ENCODE measurements at places on chromosomes 2 and 18.

DNA sequence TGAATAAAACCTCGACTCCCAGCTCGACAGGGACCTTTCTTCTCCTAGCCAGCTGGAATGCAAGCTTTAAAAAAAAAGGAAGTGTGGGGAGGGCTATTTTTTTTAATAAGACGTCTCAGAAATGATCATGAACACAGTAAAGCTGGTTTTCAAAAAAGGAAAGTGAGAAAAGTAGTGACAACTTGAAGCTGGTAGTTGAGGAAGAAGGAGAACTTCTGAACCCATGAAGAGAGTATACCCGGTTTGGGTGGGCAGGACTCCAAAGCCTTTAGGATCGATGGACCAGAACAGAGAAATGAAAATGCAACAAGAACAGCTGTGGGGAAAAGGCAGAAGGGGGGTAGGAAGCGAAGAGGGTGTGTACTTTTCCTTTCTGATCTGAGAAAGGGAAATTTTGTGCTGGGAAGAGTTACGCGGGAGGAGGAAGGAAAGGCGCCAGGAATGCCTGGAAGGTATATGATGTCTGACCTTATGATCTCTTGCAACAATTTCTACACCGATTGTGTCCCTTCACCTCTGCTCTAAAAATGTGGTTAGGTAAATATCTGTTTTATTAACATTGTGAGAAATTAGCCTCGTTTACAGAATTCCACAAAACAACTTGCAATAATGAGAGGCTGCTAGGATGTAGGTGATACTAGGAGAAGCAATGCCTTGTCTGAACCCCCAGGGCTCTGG is 22.6 kb upstream of the CYP1B1 start:
- no peak for DNase-seq

- DNase-seq = no peak
Measured at GRCh38 chr2:180507028-180507427, 473.4 kb upstream of the UBE2E3 start.

DNA sequence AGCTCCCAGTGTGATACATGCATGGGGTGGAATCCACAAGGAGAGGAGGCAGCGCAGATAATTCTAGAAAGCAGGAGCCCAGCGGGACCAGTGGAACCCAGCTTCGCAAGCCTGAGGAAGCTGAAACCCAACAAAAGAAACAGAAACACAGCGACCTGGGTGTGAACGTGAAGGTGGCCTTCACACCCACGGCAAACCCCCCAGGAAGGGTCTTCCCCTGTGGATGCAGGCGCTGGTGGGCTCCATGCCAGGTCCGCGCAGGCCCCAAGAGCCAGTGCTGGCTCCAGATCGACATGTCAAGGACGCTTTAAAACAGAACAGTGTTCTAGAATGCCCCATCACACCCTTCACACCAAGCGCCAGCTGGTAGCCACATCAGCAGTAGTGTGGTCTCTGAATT is 22.1 kb downstream of the KIF1A start:
- no peak for DNase-seq

DNA sequence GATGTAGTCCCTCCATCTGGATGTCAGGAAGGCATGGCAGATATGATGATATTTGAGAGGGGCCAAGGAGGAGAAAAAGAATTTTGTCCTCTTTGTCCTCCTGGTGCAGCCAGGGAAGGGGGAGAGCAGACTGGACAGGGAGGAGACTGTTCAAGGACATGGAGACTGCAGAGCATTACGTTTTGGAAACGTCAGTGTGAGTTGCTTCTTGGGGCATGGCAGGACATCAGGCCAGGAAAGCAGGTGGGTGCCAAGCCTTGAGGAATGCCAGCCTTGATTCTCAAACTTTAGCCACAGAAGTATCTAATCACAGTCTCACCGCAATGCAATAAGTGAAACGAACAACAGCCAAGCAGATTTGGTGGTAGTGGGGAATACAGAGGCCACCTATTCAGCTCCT is 66.2 kb downstream of the BMP10 start:
- no peak for DNase-seq

GRCh38 chr18:42480441-42480840 is 525.4 kb downstream of the PIK3C3 start:
- DNase-seq = no peak

DNA sequence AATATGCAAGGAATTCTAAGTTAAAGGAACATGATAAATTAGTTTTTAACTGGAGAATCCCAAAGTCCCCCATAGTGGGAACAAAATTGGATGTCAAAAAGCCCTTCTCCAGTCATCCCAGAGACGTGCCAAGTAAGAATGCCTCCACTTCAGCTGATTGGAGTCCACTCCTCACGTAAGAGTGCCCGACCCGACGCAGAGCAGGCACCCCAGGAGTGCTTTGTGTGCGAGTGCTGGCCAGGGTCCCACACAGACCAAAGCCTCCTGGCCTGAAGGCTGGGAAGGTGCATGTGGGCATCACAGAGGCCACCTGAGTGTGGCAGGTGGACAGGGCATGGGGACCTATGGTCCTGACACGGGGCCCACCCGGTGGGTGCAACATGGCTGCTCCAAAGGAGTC is 183.5 kb downstream of the GLI2 start:
- DNase-seq = no peak

- DNase-seq = no peak
Measured at GRCh38 chr2:169839954-169840746, 12.9 kb downstream of the UBR3 start.
